ENCODE measurements at places on chromosomes 3 and 15. TPM values are rescaled to one million over a fixed set of nuclear protein-coding genes. Genes with fewer than 3 reads are reported as not detected.

- no peaks in the 10 kb centered on the region for H3K36me3 ChIP-seq
- H3K4me1 ChIP-seq = no peaks in the 10 kb centered on the region
- DNase-seq = no peak
These were observed at the start of gene SAMMSON for GRCh38 chr3:69999140-70000027. TSS of gene SAMMSON (plus strand) at chr3:69999733.

DNA sequence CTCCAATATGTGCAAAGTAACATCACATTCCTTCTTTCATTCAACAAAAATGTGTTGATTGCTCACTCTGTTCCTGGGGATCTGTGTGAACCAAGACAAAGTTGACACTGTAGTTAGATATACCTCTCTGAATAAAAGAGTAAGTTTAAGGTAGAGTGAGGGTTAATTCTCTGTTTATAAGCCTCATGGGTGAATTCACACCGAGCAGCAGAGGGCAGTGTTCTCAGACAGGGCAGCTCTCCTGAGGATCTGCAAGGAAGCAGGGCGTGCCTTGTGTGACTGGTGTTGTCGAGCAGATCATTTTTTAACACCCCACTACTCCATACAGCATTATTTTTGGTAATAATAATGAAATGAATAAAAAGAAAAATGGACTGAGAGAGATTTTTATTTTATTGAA is 34.4 kb downstream of the PAQR9 start:
- DNase-seq = peak; percentile 4
- H3K27me3 ChIP-seq = no peaks in the 10 kb centered on the region
- H3K36me3 ChIP-seq = no peaks in the 10 kb centered on the region
- no peak overlapping the region for H3K27ac ChIP-seq
- no peak overlapping the region for H3K4me3 ChIP-seq
- H3K4me1 ChIP-seq = no peaks in the 10 kb centered on the region

SYNPR gene
- total RNA-seq = not detected

SLC2A2 gene
- not detected for total RNA-seq

PRSS50 gene
- total RNA-seq = not detected

XYLB gene
- total RNA-seq = 5.7 TPM

RAMAC gene
- 27.7 TPM for total RNA-seq

WWTR1 gene
- total RNA-seq = 0.98 TPM
